Stimulated activated CD4-positive, alpha-beta T cell treated with anti-CD3 and anti-CD28 coated beads, Interleukin-4, amount 100 ng/mL, for 1 hour (primary cell): ENCODE measurements at places on chromosomes 4 and X.

DNA sequence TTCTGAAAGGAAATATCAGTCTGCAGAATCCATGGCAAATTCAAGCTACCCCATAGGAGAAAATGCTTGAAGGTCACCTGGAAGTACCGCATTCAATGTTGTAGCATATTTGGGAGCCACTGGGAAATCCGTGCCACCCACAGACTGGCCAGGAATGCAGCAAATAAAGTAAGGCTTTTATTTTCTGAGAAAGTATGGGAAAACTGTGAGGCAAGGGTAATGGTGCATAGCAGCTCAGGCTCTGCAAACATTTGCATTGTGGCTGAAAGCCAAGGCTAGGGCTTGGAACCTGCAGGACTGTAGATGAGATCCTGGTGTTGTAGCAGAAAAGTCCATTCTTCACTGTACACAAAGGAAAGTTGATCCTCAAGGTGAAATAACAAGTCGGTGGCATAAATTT is 450.9 kb upstream of the NR3C2 start:
- DNase-seq, result no peak

DNA sequence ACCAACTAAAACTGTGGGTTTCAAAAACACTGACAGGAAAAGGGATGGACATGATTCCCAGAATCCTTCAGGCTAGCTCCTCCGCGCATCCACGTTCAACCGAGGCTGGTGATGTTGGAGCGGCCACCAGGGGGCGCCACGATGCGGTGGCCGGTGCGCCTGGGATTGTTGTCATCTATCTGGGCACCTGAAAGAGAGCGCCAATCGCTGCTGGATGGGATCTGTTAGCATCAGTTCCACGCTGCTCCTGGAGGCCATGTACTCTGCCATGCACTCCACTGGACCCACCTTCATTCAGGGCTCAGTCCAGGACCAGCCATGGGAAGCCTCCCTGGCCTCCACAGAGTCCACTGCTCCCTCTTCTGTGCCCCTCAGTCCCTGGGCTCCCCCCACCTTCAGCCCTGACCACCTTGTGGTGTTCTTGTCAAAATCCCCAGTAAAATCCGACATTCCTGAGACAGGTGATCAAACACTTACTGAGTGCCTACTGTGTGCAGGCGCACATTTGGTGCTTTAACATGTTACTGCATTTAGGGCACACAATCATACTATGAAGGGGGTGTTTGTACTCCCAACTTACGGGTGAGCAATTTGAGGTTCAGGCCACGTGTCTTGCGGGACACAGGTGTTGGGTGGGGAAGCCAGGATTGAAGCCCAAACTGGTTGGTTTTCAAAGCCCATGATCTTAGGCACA is 71.1 kb downstream of the CRMP1 start:
- no peak for DNase-seq

- no peak for DNase-seq
Measured at GRCh38 chrX:54484666-54485065, 11.4 kb downstream of the FGD1 start.

GRCh38 chr4:42197341-42197740 is 44.9 kb upstream of the BEND4 start:
- DNase-seq, result no peak

DNA sequence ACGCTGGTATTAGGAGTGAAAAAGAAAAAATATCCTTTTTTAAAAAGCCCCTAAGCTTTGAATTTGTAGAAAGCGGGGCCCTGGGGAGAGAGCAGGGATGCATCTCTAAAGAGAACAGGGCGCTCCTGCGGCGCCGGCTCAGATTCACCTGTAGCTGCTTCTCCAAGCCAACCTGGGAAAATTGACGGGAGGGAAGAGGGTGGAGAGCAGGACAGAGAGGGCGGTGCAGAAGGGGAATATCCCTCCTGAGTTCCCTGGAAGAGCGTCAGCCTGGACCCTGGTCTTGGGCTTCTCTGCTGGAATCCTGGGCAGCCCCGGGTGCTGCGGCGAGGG is 776 bp upstream of the SOWAHD start:
- no peak for DNase-seq

- no peak for DNase-seq
Measured at GRCh38 chr4:56123051-56123450, 174.3 kb downstream of the CEP135 start.

- no peak for DNase-seq
Measured at GRCh38 chr4:139647952-139648351, 17.7 kb upstream of the MGST2 start.

DNA sequence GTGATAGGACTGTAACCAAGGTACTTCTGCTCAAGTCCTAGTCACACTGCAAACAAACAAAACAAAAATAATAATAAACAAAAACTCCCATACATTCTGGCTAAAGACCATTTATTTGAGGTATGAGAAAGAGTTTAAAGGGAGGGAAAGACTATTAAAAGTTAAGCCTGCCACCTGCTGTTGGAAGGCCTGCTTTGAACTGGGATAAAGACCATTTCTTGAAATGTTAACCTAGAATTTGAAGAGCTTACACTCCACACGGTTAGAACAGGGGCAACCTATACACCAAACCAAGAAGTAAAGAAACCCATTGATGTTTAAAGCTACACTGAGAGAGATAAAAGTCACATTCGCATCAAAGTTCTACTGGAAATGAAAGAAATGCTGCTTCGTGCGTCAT is 548.7 kb upstream of the DIPK2B start:
- DNase-seq, result no peak

- no peak for DNase-seq
Measured at GRCh38 chr4:56187688-56188087, 199.6 kb downstream of the AASDH start.

GRCh38 chr4:4418676-4419390 is 31.9 kb downstream of the NSG1 start:
- no peak for DNase-seq
